Pancreas (tissue), 10 donors: ENCODE measurements at places on chromosomes 4 and X. TPM values are rescaled to one million over a fixed set of nuclear protein-coding genes. Genes with fewer than 3 reads are reported as not detected.

Gene DMRTC1B
- total RNA-seq, result 1.4 TPM

Gene NDNF
- total RNA-seq, result 0.41 TPM

Gene NKX6-1
- 7.5 TPM for total RNA-seq

- no peak for DNase-seq
Measured at GRCh38 chr4:47442980-47443379, 20.5 kb downstream of the COMMD8 start.

GRCh38 chr4:185771711-185772390 is 40.1 kb downstream of the SORBS2 start:
- no peak for DNase-seq

- DNase-seq, result no peak
Measured at GRCh38 chrX:102696306-102696705, 15.9 kb upstream of the GPRASP2 start.

DNA sequence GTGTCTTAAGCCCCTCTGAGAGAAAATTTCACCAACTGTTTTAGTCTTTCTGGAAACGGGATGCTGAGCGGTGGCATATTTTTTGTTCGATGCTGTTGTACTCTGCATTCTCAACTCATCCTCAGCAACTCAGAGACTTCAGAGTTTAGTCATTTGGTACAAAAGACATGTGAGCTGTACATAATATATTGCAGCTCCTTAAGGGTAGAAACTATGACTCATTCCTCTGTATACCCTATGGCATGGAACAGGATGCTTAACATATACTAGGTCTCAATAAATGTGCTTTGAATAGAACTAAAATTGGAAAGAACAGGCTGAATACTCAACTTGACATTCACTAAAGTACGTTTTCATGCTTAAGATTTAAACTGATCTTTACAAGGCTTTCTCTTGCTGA is 130.5 kb upstream of the SLITRK2 start:
- no peak for DNase-seq

- no peak for DNase-seq
Measured at GRCh38 chr4:170137927-170138326, 48.2 kb upstream of the AADAT start.

- DNase-seq, result peak; percentile 58
Measured at GRCh38 chrX:155767051-155767875, 113.9 kb upstream of the VAMP7 start.
